ENCODE measurements at places on chromosomes 11 and 22.
A peak's percentile ranks its signal among the peaks of the same experiment; 100 is the strongest.

GRCh38 chr11:131824771-131825170 lies 454.4 kb downstream of the NTM start:
- peak; percentile 76 for DNase-seq

DNA sequence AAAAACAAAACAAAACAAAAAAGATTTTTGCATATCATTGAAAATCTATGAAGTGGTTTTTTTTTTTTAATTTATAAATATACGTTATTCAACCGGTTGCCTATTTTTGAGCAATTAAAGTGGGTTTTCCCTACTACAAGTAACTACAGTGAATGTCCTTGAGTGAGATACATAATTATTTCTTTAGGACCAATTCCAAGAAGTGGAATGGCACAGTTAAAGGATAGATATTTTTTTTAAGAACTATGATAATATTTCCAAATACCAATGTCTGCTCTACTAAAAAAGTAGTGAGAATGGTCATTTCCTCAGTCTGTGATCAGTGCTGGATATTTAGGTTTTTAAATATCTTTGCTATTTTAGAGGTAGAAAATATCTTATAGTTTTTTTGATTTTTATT lies 118.8 kb downstream of the TEAD1 start:
- no peak for DNase-seq

DNA sequence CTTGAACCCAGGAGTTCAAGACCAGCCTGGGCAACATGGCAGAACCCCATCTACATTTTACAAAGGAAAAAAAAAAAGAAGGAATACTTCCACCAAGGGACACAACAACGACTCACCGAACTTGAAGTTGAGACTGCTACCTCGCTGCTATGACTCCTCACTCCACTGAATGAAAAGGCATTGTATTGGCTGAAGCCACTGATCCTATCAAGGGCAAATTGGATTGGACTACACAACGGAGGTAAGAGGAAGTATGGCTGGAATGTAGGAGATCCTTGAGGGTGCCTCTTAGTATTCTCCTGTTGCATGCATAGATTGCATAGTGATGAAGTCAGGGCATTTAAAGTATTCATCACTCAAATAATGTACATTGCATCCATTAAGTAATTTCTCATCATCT lies 97.9 kb downstream of the CWF19L2 start:
- DNase-seq: no peak

- DNase-seq: peak; percentile 94
Measured at GRCh38 chr11:587978-588380, 11.7 kb downstream of the PHRF1 start.

- peak; percentile 58 for DNase-seq
Measured at GRCh38 chr11:104531075-104531474, 367.1 kb upstream of the PDGFD start.

DNA sequence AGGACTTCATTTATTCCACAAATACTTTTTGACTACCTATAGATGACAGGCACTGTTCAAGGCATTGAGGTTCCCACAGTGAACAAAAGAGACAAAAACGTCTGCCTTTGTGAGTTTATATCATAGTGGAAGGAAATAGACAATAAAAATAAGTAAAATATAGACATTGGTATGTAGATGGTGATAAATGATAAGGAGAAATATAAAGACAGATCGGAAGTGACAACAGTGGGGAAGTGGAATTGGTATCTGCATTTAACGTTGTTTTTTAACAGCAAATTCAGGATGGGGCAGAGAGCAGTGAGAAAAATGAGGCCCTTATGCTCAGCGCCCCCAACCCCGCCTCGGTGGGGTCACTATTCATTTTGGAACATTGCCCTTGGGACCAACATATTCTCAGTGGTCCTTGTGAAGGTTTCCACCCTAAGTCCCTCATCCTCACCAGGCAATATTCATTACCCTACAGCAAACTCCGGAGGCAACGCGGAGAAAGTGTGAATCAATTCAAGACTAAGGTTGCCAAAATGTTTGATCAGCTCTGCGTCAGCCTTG lies 627 bp upstream of the PEX26 start:
- DNase-seq: no peak

- DNase-seq: no peak
Measured at GRCh38 chr11:23280088-23280487, 419.8 kb upstream of the CCDC179 start.

GRCh38 chr11:68763181-68763721 lies 11.9 kb upstream of the TESMIN start:
- no peak for DNase-seq

- no peak for DNase-seq
Measured at GRCh38 chr11:69956669-69957190, 121.4 kb upstream of the ANO1 start.

DNA sequence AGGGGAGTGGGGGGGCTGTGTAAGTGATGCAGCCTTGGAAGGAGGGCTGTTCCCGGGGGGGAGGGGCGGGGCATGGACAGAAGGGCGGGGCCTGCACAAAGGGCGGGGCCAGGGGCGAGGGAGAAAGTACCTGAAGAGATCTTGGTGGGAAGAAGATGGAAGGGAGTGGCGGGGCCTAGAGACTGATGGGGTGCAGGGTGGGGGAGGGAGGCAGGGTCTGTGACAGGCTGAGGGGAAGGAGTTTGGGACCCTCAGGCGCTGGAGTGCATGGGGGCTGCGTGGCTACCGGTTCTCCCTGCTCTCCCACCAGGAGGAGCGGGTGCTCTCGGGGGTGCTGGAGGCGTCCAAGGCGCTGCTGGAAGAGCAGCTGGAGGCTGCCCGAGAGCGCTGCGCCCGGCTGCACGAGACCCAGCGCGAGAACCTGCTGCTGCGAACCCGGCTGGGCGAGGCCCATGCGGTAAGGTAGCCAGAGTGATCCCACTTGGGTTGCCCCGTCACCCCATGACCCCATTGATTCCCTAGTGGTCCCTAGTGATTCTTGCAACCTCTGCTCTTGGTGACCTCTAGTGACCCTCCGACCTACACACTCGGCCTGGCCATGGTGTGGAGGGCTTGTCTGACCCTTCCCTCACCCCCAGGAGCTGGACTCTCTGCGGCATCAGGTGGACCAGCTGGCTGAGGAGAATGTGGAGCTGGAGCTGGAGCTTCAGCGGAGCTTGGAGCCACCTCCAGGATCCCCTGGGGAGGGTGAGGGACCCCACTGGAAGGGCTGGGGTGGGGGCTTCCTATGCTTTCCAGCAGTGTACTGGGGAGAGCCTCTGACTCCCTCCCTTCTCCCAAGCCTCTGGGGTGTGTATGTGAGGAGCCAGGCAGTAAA lies 3.1 kb downstream of the CCDC88B start:
- DNase-seq: no peak

DNA sequence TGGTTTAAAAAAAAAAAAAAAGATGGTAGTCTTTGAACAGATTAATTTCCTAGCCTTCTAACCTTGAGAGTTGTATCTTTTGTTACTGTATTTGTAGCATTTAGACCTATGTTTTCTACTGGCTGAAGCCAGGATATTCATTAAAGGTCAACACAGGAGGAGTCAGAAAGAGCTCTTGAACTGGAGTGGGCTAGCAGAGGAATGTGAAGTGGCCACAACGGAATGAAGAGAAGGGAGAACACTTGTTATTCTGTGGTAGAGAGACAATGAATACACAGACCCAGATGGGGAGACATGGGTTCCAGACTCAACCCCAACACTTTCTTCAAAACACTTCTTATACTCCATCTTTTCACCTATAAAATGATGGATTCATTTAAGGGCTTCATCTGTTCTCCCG lies 88.1 kb downstream of the RELT start:
- DNase-seq: no peak

GRCh38 chr22:43550024-43550620 lies 138.3 kb downstream of the MPPED1 start:
- no peak for DNase-seq

DNA sequence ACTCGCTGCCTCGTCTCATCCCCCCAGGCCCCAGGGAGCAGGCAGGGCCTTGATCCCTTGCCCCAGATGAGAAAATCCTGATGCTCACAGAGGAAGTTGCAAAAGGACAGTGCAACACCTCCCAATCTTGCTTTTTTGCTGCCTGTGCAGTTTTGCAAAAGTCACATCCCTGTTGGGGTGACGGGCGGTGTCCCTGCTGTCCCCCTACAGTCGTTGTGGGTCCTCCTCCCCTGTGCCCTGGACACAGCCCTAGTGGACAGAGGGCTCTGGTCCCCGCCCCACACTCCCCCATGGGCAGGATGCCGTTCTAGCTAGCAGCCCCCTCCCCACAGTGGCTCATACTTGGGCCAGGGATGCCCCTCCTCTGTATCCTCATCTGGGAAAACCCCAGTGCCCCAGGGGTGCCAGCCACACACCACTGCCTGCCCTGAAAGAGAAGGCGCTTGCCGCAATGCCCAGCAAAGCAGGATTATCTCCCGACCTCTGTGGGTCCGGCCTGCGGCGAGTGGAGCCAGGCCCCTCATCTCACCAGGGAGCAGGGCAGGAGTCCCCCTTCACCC lies 18.4 kb upstream of the CTSD start:
- DNase-seq: peak; percentile 65

DNA sequence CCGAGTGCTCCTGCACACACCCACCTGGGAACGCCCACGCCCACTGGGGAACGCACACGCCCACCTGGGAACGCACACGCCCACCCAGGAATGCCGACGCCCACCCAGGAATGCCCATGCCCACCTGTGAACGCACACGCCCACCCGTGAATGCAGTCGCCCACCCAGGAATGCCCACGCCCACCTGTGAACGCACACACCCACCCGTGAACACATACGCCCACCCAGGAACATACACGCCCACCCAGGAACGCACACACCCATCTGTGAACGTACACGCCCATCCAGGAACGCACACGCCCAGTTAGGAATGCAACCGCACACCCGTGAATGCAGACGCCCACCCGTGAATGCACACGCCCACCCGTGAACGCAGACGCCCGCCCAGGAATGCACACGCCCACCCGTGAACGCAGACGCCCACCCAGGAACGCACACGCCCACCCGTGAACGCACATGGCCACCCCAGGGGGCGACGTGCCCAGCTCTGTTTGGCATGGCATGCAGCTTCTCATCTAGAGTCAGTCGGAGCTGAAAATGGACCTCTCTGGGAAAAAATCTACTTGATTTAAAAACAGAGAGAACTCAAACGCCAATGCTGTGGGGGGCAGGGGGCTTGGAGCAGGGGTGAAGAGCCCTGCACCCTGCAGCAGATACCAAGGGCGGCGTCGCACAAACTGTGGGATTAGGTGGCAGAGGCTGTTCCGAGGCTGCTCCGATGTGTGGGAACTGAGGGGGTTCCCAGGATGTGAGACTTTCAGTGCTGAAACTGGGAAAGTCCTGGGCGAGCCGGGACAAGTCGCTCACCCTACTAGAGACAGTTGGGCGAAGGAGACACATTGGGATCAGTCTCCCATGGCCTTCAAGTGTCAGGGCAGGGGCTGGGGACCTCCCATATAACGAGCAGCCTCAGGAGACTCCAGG lies 83.3 kb downstream of the MYEOV start:
- DNase-seq: no peak

DNA sequence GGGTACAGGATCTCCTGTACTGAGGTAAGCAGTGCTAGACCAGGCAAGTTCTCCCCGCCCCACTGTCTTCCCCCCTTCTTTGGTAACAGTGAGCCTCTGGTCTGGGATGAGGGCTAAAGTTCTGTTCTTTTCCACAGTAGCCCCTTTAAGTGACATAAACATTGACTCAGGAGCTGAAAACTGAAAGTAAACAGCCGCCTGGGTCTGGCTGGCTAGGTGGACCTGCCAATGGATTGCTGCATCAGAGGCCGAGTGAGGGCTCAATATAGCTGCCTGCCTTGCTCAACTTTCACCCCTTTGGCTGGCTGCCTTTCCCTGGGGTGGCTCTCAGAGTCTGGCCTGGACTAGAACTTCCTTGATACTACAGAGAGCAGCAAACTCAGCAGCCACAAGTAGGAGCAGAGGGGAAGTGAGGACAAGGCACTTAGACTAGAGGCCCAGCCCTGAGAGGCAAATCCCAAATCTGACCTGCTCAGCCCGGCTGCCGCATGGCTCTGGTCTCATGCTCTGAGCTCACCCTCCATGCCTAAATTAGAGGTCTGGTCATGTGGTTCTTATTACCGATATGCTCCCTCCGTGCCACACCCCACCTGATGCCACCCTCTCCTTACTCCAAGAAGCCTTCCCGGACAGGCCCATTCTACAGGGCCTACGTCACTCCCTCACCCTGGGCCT lies 9.6 kb upstream of the UCP3 start:
- DNase-seq: peak; percentile 97

GRCh38 chr11:69398529-69399492 lies 82.7 kb upstream of the LINC01488 start:
- DNase-seq: peak; percentile 56

GRCh38 chr11:68813773-68814172 lies 27.9 kb downstream of the CPT1A start:
- DNase-seq: no peak

GRCh38 chr11:77142091-77142975 lies 14.3 kb downstream of the MYO7A start:
- DNase-seq: peak; percentile 89

DNA sequence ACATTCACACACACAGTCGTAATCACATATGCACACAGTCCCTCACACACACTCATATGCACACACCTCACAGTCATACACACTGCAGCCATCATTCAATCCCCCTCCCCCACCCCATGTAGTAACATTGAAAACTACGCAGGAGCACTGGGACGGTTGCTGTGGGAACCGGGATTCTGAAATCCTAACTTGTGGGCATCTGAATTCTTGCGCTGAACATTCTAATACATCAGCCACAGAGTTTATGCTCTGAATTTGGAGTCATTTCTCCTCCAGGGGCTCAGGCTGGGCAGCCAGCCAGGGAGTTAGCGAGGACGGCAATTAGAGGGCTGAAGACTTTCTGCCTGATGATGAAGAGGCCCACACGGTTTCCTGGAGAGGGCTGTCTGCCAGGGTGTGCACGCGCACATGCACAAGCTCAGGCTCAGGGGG lies 32.7 kb downstream of the CD6 start:
- DNase-seq: no peak

DNA sequence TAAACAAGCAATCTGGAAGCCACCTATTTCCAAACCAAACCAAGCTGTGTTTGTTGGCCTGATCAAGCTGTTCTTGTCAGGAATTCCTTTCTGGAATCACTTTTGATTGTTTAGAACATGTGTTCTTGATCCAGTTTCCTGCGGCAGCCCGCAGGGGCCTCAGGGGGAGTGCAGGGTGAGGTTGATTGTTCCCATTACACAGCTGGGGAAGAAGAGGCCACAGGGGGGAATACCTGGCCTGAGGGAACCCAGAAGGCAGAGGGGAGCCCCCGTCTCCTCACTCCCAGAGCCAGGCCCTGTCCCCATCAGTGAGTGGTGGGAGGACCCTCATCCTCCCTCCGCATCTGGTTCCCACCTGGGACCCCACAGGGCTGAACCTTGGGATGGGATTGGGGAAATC lies 4.2 kb downstream of the MRGPRD start:
- DNase-seq: no peak

- DNase-seq: no peak
Measured at GRCh38 chr11:133346137-133346536, 186.2 kb downstream of the OPCML start.

Data from MV-4-11 (cell line).